ENCODE measurements at places on chromosomes 4 and X. TPM values are rescaled to one million over a fixed set of nuclear protein-coding genes. Genes with fewer than 3 reads are reported as not detected.

Gene NHS
- under 0.01 TPM for total RNA-seq

- no peak for DNase-seq
Measured at GRCh38 chrX:47815901-47816845, 20.5 kb upstream of the ZNF81 start.

Gene CC2D2A
- total RNA-seq, result 3.6 TPM

DNA sequence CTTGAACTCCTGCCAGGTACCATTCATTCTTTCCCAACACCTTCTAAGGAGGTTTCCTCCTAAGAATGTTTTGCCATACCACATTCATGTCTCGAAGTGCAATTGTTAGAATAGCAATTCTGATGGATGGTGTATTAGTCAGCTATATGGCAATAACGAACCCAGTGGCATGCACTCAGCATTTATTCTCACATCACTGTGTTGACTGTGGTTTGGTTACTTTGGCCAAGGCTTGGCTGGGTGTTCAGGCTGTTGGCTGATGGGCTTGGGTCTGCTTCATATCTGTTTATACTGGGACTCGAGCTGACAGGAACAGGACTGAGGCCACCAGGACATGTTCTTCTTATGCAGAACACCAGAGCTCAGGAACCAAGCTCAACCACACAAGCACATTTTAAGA, 31.7 kb downstream of the PSAPL1 start:
- DNase-seq, result no peak

- DNase-seq, result no peak
Measured at GRCh38 chr4:46781434-46782092, 127.5 kb downstream of the COX7B2 start.

All from body of pancreas (tissue), 4 donors.